ENCODE measurements at places on chromosomes 12 and 14.

DNA sequence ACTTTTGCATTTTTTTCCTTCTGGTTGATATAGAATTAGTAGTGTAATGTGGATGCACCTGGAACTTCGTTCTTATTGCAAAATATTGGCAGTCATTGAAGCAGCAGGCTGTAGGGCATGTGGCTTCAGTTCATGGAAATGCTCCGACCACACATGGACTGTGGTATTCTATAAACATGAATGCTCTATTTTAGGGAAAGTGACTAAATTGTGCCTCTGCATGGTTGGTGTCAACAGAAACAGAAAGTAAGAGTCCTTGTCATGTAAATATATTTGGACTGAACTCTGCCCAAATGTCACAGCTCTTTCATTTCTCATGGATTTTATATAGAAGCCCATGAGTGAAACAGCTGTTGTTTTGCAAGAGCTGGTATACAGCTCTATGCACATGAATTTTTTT, 917.0 kb downstream of the LRFN5 start:
- no peak for DNase-seq

- DNase-seq = no peak
These were observed 9.3 kb downstream of the GXYLT1 start for GRCh38 chr12:42135259-42135814.

DNA sequence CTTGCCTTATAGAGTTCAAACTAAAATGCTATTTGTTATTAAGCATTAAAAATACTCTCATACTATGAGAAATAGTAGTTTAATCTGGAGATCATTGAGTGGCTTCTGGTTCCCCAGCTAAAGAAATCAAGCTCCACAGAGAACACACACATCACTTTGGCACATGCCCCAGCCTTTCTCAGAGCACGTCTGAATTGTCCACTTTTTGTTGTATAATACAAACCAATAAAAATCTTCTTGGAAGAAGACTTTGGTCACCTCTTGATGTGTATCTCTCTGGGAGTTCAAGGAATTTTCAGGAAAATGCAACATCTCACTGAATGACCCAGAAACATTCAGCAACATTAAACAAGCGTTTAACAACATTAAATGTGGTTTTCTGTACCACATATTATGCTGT, 413.9 kb downstream of the GALC start:
- DNase-seq = no peak

GRCh38 chr12:88559772-88560171, 20.5 kb downstream of the KITLG start:
- DNase-seq = no peak

GRCh38 chr12:87642245-87642644, 387.0 kb downstream of the C12orf50 start:
- no peak for DNase-seq

DNA sequence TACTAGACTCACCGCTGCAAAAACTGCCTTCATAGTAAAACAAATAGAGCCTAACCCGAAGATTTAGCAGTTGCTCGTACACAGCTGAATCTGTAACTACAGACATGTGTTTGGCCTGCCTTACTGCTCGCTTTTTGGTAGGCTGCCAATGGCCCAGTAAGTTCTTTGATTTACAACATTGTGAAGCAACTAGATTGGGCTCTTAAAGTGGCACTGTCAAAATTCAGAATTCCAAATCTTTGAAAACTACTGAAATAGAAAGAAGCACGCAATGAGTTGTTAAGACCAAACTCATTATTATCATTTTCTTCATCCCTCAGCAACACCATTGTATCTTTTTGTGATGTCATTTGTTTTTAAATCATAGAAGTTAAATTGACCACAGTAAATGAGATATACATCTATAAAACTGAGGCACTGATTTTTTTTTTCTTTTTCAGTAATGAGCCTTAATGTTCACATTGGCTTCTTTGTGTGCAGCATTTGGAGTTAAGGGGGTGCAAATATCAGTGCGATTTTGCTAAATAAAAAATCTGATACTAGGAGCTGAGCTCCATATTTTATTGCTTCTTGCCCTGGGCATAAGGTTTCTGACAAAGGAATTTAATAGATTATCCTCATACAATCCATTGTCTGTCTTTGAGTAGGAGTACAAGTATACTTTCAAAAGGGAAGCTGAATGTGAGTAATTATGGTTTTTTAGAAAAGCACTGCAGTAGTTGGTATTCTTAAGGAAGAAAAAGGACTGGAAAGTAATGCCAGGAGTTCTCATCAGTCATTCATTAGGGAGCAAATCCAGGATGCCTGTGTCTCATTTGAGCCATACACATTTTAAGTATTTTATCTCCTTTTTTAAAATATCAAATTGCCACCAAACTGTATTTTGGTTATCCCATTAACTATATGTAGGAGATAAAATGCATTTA, 138.5 kb downstream of the KICS2 start:
- no peak for DNase-seq

DNA sequence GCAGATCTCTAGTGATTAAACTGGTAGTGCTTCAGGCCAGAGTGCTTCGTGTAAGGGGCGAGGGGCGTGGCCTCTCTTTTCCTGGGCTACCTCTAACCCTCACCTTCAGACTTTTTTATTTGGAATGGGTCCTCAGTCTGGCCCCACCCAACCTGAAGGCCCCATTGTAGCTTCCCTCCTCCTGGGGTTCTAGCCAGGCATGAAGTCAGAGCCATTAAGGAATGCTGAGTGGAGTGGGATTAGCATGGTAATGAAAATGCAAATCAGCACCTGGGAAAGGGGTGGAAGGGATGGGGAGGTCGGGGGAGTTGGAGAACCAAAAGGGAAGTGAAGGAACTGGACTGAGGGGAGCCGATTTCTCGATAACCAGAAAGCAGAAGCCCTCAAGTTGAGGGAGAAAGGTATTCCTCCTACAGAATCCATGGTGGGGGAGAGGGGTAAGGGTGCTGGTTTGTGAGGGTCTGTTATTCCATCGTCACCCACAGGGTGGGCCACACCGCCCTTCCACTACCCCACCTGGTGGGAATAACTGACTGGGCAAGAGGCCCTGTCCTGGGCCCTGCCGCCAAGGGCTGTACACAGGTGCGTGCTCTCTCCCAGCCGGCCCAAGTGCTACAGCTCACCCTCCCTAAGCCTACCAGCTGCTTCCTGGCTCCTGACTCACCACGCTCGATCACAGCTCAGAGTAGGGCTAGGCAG, 14.1 kb downstream of the ZFHX2 start:
- DNase-seq = peak; percentile 80

- DNase-seq = no peak
These were observed 78.1 kb downstream of the PELI2 start for GRCh38 chr14:56196274-56196673.

DNA sequence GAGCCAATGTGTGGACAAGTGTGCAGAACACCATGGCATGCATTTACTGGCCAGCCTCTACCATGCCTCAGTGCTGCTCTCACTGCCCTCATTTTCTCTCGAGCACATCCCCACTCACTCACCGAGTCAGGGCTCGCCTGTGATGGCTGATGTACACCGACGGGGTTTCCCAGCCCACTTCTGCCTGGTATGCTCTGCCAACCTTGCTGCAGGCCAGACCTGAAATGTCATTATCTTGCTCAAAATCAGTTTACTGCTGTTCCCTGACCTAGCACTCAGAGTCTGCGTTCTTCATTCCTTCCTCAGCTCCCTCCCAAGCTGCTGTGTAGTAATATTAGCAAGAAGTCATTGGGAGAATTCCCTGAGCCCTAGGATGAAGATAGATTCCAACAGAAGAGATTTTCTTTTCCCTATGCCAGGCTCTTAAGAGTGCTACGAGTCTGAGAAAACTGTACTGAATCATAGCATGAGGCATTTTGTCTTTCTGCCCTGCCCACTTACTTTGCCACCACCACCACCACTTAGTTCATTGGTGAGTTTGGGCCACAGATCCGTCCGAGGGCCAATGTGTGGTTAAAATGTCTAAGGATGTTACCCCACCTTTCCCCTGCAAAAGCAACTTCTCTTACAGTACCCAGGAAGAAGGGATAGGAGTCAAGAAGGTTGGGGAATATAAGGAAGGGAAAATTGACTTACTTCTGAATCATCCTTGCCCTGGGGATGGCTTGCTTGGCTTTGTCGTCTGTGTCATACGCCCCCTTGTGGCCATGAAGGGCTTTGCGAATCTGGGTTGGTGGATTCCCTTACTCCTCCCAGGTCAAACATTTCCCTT, 51.0 kb downstream of the BMAL2 start:
- DNase-seq = peak; percentile 92

DNA sequence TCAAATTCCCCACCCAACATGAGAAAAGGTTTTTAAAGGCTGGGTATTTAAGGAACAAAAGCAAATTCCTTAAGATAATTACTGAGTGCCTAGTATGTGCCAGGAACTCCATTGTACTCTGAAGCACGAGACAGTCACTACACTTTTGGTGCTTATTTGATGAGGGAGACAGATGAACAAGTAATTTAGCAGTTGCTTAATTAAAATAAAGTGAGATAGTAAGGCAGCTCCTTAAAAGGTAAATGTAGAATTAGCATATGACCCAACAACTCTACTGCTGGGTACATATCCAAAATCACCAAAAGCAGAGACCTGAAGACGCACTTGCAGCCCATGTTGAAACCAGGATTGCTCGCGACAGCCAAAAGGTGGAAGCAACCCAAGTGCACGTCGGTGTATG, 21.3 kb downstream of the POLE start:
- no peak for DNase-seq

DNA sequence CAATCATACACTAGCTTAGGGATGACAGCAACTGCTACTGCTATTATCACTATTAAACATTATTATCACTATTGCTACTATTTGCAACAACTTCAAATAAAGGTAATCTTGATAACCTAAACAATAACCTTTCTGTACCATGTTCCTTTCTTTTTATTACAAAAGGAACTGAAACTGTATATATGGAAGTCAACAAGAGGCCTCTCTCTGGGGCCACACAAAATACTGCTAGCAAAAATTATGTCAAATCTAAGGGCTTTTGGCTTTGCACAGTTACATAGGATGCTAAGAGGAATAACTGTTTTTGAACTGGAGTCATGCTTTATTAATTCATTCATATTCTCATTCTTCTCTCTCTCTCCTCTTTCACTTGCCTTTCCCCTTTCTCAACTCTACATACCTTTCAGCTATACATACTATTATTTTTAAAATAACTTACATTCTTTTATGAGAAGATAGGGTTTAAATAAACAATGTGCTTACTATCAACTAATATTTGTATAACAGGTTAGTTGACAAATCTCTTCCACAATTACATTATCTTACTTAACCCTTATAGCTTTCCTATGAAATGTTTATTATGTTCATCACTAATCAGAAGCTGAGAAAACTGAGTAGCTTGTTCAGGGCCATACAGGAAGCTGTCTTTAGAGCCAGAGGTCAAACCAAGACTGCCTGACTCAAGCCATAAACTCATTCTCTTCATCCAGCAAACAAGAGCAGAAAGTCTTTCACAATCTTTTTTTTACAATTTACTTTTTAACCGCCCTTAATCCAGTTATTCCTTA, 25.7 kb downstream of the SPTSSA start:
- no peak for DNase-seq

GRCh38 chr12:57270966-57271470, 20.0 kb upstream of the STAC3 start:
- no peak for DNase-seq

DNA sequence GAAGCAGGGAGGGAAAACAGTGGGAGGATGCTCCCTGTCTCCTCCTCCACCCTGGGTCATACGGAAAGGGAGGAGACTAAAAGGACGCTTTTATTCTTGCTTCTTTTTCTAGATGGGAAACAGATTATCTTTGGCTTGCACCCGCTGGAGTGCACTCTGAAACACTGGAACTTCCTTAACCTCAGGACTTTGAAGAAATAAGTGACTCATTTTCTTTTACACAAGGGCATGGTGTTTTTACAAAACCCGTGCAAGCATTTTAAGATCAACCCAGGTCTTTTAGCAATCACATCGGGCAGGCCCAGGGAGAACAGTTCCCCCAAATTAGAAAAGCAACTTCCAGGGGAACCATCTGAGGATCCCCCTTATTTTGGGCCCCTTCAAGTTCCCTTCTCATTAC, 80.9 kb upstream of the TSPAN11 start:
- peak; percentile 13 for DNase-seq

DNA sequence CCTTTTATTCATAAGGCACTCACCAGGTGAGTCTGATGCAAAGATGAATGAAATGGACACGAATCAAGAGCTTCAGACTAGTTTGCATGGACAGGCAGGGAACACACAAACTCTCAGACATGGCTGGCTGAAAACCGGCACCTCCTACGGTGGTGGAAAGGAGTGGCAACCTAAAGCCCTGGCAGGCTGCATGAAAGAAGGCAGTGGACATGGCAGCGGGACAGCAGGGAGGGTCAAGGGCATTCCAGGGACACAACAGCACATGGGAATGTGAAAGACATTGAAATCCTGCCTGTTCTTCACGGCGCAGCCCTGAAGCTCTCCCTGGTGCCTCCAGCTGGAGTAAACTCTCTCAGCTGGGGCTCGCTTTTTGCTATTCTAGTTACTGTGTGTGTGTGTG, 16.6 kb upstream of the LRTM2 start:
- DNase-seq = no peak

DNA sequence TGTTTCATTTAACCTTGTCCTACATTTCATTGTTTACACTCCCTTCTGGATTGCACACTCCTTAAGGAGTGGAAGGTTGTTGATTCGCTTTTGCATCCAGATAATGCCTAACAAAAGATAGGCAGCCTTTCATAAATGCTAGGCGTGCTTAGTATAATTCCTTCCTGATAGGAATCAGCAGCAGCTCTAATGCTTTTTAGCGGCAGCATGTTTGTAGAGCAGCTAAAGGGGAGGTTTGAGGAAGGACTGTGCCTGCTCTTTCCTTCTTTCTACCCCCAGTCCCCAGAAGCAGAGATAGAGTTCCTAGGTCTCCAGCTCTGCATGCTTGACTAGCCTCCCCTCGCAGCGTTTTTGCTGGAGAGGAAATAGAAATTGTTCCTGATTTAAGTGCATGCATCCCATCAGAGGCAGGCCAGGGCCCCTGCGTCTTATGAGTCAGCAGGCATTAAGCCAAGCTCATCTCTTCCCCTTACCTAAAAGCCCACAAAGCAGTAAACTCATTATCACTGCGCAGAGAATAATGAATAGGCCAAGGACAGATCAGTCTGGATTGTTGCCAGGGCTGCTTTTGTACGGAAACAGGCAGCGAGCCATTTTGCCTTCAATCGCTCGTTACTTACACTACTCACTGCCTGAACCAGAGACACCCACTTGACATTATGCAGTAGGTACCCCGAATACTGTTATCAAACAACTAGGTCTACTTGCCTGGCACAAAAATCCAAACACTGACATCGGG, 14.0 kb upstream of the TBPL2 start:
- peak; percentile 94 for DNase-seq

GRCh38 chr12:98635657-98636323, 8.8 kb downstream of the IKBIP start:
- DNase-seq = no peak

GRCh38 chr12:4307593-4308333, 13.2 kb upstream of the TIGAR start:
- DNase-seq = peak; percentile 99

DNA sequence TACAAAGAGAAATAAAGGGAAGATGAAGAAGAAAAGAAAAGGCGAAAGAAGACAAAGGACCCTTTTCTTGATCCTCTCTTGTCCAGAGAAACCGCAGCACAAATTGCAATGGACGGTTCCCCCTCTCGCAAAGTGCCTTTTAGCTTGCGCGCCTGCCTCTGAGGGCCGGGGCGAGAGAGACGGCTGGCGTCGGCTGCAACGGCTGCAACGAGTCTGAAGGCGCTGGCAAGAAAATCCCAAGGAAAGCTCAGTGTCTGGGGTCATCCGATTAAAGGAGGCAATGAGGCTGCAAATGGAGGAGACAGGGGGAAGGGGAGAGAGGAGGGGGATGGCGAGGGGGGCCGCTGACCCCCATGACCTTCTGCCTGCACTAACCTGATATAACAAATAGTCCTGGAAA, 671.5 kb downstream of the MED13L start:
- no peak for DNase-seq
